ENCODE measurements at places on chromosomes 5 and 9.

GRCh38 chr9:3331801-3332200 lies 194.0 kb downstream of the RFX3 start:
- no peak for DNase-seq

DNA sequence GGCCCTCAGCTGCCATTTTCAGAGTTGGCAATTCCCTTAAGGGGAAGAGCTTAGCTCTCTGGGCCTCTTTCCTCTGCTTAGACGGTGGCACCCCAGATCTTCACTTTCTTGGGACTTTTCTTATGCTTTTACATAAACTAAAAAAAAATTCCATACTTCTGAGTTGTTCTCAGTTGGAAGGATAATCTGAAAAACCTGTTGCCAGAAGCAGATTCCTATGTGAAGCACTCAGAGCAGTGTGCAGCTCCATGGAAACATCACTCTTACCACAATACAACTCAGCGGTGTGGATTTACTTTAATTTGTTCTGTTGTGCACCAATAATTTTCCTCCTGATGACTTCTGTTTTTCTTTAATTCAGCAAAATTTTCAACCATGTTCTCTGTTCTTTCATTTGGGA lies 44.1 kb upstream of the MROH2B start:
- DNase-seq, result no peak

- DNase-seq, result no peak
These were observed 33.1 kb downstream of the SPIN1 start for GRCh38 chr9:88421348-88421747.

DNA sequence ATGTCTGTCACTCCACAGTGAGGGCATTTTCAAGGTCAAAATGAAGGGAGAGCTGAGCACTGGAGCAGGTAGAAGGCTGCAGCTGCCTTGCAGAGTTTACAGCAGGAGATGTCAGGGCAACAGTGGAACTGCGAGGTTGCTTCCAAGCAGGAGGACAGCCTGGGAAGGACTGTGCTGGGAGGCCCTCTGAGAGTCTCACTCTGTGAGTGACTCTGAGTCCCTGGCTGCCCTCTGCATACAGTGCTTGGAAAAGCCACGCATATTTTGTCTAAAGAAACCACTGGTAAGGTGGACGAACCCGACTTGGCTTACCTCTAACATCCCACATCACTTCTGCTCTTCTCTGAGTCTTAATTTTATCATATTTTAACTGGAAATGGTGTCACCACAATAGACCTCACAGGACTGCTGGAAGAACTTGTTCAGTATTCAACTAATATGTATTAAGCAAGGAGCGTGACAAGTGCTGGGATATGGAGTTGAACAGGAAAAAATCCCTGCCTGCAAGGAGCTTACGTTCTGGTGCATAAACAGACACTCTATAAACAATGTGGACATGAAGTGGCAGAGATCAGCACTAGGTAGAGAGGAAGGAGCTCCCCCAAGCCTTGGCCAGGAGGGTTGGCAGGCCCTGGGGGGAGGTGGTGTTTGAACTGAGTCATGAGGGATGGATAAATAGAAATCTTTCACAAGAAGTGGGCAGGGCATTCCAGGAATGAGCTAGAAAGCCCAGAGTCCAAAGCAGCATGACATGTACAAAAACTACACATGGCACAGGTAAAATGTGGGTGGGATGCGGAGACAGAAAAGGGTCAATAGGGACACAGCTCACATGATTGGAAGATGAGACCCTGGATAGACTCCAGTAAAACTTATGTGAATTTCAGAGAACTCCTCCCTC lies 64.0 kb upstream of the FOXE1 start:
- DNase-seq, result no peak

DNA sequence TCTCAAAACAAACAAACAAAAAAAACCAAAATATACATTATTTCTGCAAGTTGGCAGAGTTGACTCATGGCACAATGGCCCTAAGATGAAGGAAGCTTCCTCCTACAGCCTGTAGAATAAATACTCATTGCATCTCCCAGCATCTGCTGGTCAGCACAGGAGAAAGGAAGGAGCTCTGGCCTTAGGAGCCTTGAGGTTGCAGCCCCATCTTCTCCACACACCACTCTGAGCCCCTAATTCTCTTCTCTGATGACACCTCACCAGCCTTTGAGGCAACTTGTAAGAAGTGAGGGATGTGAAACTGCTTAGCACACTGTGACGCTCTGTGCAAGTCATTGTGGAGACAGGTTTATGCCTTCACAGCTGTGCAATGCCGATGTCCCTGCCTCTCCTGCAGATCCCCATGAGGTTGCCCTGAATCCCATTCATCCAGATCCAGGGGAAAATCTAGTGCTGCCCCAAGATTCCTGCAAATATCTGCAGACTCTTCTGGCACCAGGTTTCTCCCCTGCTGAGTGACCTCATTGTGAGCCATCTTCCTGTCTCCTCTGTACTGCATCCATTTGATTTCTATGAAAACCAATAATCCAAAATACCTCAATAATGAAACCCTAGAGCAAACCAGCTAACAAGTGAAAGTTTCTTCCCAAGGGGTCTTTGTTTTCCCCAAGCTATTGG lies 65.3 kb upstream of the TGFBR1 start:
- DNase-seq, result no peak
